ENCODE measurements at places on chromosomes 5 and 9. TPM values are rescaled to one million over a fixed set of nuclear protein-coding genes. Genes with fewer than 3 reads are reported as not detected.
A peak's percentile ranks its signal among the peaks of the same experiment; 100 is the strongest.

- peak; percentile 84 for DNase-seq
- H3K27ac ChIP-seq = peak overlapping the region; percentile 96
- H3K4me1 ChIP-seq = peaks cover 18% of the 10 kb centered on the region
Observed at GRCh38 chr5:98774192-98775033, 950 bp downstream of the RGMB start.

DNA sequence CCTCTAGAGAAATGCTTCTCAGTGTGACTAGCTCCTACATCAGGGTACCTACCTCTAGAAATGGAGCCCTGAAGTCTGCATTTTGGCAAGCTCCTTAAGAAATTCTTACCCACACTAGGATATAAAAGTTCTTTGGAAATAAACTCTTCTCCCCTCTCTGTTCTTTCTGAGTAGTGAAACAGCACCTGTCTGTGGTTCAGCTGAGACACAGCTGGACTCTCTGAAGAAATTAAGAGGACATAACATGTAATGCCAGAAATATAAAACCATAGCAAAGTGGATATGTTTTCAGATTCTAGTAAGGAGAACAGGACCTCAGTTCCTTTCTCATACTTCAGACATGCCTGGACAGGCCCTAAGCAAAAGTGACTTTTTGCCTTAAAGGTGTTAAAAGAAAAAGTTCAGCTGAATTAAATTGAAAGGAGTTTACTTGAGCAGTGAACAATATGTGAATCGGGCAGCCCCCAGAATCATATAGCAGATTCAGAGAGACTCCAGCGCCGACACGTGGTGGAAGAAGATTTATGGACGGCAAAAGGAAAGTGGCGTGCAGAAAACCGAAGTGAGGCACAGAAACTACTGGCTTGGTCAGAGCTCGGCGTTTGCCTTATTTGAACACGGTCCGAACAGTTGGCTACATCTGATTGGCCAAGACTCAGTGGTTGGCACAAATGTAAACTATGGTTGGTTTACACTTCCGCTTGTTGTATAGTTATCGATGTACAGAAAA, 64.5 kb downstream of the PRKACG start:
- no peak for DNase-seq
- no peaks in the 10 kb centered on the region for H3K27me3 ChIP-seq
- H3K4me1 ChIP-seq = no peaks in the 10 kb centered on the region
- H3K4me3 ChIP-seq = no peak overlapping the region
- no peak overlapping the region for H3K27ac ChIP-seq

PRELID2 gene
- total RNA-seq = 7.1 TPM

GRCh38 chr5:66742083-66742895, 146.1 kb downstream of the MAST4 start:
- no peaks in the 10 kb centered on the region for H3K36me3 ChIP-seq
- DNase-seq = no peak
- H3K4me3 ChIP-seq = no peak overlapping the region
- no peak overlapping the region for H3K27ac ChIP-seq
- no peaks in the 10 kb centered on the region for H3K27me3 ChIP-seq

GRCh38 chr5:150570333-150570732, 62.4 kb downstream of the NDST1 start:
- H3K27ac ChIP-seq = no peak overlapping the region
- peak; percentile 45 for DNase-seq
- no peaks in the 10 kb centered on the region for H3K4me1 ChIP-seq

- H3K36me3 ChIP-seq = no peaks in the 10 kb centered on the region
- H3K27ac ChIP-seq = no peak overlapping the region
- DNase-seq = no peak
- no peaks in the 10 kb centered on the region for H3K27me3 ChIP-seq
- no peaks in the 10 kb centered on the region for H3K4me1 ChIP-seq
Observed at GRCh38 chr5:98721231-98721928, 52.1 kb upstream of the RGMB start.

HARS2 gene
- total RNA-seq = 18.2 TPM

MELK gene
- 1.2 TPM for total RNA-seq

SLC6A3 gene
- total RNA-seq = not detected

RASEF gene
- 1.1 TPM for total RNA-seq

SLCO4C1 gene
- not detected for total RNA-seq

GRCh38 chr9:93209097-93209496, 25.2 kb downstream of the WNK2 start:
- DNase-seq = no peak
- H3K4me1 ChIP-seq = peaks cover 55% of the 10 kb centered on the region
- H3K36me3 ChIP-seq = no peaks in the 10 kb centered on the region

GRCh38 chr5:116668390-116668789, 93.8 kb upstream of the SEMA6A start:
- H3K4me1 ChIP-seq = no peaks in the 10 kb centered on the region
- H3K36me3 ChIP-seq = no peaks in the 10 kb centered on the region
- no peak overlapping the region for H3K4me3 ChIP-seq
- no peaks in the 10 kb centered on the region for H3K27me3 ChIP-seq

GNA14 gene
- total RNA-seq = 5.1 TPM

DNA sequence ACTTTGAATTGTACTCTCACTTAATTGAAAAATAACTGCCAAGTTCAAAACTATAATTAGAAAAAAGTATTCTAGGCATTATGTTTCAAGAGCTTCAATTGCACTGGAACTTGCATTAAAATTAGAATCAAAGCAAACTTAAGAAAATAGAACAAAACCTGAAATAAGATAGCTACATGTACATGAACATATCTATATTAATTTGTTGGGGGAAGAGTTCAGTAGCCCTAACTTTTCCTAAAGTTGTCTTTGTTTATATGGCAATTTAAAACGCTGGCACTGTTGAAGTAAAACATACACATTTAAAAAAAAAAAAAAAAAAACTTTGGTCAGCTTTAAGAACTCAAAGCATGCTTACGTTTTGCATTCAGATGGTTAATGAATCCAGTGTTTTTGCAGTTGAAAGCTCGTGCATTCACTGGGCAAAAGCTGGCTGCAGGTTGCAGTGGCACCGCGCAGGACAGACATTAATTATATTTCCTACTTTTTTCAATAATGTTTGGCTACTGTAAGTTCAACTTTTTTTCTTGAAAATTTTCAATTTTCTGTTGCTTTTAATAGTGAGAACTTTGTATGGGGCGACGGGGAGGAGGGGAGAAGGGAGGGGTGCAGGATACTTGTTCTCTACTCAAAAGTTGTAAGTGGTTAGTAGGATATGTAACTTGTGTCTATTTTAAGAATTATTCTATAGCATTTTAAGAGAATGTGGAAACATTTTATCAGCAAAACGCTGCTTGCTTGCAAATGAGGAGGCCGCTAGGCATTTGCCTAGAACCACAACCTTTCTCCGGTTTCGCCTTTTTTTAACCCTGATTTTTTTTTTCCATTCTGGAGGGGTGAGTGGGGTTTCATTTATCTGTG, 3.9 kb downstream of the NR2F1 start:
- no peak for DNase-seq
- H3K36me3 ChIP-seq = no peaks in the 10 kb centered on the region
- H3K27me3 ChIP-seq = peaks cover 64% of the 10 kb centered on the region
- H3K4me1 ChIP-seq = peaks cover 19% of the 10 kb centered on the region
- no peak overlapping the region for H3K27ac ChIP-seq
- peak overlapping the region; percentile 62 for H3K4me3 ChIP-seq

GRCh38 chr5:150411245-150411979, 1.3 kb downstream of the CD74 start:
- H3K4me1 ChIP-seq = peaks cover 7% of the 10 kb centered on the region
- H3K27me3 ChIP-seq = no peaks in the 10 kb centered on the region
- no peaks in the 10 kb centered on the region for H3K36me3 ChIP-seq
- DNase-seq = no peak

DNA sequence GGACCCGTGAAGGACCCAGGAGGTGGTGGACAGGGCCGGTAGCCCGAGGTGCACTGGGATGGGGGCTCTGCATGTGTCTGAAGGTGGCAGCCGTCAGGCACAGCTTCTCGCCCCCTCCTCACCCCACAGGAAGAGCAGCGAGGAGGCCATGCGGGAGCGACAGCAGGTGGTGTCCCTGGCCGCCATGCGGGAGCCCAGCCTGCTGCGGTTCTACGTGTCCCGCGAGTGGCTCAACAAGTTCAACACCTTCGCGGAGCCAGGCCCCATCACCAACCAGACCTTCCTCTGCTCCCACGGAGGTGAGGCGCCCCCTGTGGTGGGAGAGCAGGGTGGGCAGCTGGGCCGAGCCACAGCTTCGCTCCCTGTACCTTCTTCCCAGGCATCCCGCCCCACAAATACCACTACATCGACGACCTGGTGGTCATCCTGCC, 39.9 kb downstream of the USP20 start:
- no peak overlapping the region for H3K27ac ChIP-seq
- peaks cover under 1% of the 10 kb centered on the region for H3K36me3 ChIP-seq
- H3K4me3 ChIP-seq = no peak overlapping the region
- H3K4me1 ChIP-seq = peaks cover 4% of the 10 kb centered on the region

GRCh38 chr5:66134407-66134861, 9.7 kb upstream of the SREK1 start:
- no peak overlapping the region for H3K4me3 ChIP-seq
- no peak for DNase-seq
- H3K4me1 ChIP-seq = no peaks in the 10 kb centered on the region
- H3K36me3 ChIP-seq = no peaks in the 10 kb centered on the region
- no peaks in the 10 kb centered on the region for H3K27me3 ChIP-seq

PRUNE2 gene
- total RNA-seq = 440 TPM

FST gene
- 6.1 TPM for total RNA-seq

MYORG gene
- total RNA-seq = 18.5 TPM

OLFM1 gene
- total RNA-seq = 19.3 TPM

ASPN gene
- 23.9 TPM for total RNA-seq

GRCh38 chr5:103066326-103066725, 53.6 kb downstream of the GIN1 start:
- no peak overlapping the region for H3K4me3 ChIP-seq
- H3K36me3 ChIP-seq = no peaks in the 10 kb centered on the region
- no peak for DNase-seq
- H3K4me1 ChIP-seq = no peaks in the 10 kb centered on the region
- no peak overlapping the region for H3K27ac ChIP-seq

- no peaks in the 10 kb centered on the region for H3K4me1 ChIP-seq
- no peak for DNase-seq
- H3K27ac ChIP-seq = no peak overlapping the region
- no peaks in the 10 kb centered on the region for H3K36me3 ChIP-seq
Observed at GRCh38 chr9:38075272-38075671, 6.2 kb upstream of the SHB start.

DNA sequence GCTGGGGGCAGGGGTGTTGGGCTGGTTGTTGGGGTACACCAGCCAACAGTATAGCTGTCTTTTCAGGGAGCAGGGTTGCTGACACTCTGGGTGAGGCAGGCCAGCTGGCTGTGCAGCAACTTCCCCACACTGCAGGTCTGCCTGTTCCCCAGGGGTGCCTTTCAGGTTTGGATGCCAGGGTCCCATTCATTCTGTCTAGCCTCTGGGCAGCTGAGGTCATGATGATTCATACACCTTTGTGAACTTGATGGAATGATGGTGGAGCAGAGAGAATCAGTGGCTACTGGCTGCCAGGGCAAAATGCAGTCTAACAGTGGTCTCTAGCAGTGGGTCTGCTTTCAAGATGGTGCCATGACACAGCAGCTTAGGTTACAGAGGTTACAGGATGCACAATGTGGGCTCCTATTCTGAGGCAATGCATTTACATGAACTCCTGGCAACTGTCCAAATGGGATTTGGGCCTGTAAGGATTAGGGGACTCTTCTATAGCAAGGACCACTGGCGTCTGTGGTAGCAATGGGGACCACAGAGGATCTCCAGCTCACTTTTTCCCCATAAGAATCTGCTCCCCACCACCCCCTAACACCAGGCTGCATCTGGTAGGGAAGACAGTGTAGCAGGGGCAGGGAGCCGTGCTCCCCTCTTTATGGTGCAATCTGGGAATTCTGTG, 103.7 kb downstream of the FEM1C start:
- no peak overlapping the region for H3K4me3 ChIP-seq
- H3K36me3 ChIP-seq = no peaks in the 10 kb centered on the region
- no peak for DNase-seq

LVRN gene
- total RNA-seq = 3.0 TPM

ZNF354C gene
- total RNA-seq = 10.0 TPM

- no peaks in the 10 kb centered on the region for H3K36me3 ChIP-seq
- no peak overlapping the region for H3K27ac ChIP-seq
- H3K4me3 ChIP-seq = no peak overlapping the region
- no peaks in the 10 kb centered on the region for H3K27me3 ChIP-seq
- peaks cover 44% of the 10 kb centered on the region for H3K4me1 ChIP-seq
Observed at GRCh38 chr5:78512435-78512834, 136.1 kb downstream of the LHFPL2 start.

DNA sequence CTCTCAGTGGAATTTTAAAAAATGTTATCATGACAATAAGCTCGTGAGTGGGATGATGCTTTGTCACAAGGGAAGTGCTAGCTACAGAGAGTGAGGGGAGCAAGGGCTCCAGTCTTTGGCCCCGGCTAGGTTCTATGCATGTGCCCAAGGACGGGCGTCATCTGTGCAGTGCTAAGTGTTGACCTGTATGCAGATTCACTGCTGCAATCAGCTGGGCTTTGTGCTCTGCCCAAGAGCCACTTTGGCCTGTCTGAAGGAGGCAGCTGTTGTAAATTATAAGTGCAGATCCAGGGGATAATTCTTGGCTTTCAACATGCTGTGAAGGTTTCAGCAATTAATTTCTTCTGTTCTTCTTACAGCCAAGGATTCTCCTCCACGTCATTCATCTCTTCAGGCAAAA, 268.6 kb downstream of the PSAT1 start:
- H3K36me3 ChIP-seq = no peaks in the 10 kb centered on the region
- H3K27ac ChIP-seq = no peak overlapping the region
- no peak for DNase-seq
- no peaks in the 10 kb centered on the region for H3K27me3 ChIP-seq
- no peak overlapping the region for H3K4me3 ChIP-seq

LURAP1L gene
- total RNA-seq = 25.8 TPM

DNA sequence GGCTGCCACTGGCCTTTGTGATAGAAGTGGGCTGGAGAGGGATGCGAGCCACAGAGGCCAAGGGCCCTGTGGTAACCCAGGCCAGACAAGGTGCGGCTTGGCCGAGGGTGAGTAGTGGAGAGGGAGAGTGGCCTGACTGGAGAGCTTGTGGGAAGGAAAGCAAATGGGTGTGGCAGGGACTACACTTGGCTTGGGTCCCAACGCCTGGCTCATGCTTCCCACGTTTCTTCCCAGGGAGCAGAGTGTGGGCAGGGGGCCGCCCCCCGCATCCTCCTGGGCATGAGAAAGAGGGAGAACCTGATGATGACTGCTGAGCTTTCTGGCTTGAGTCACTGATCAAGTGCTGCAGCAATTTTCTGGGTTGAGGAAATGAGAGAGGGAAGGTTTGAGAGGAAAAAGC, 95.7 kb downstream of the ANKH start:
- H3K27ac ChIP-seq = no peak overlapping the region
- no peak for DNase-seq
- H3K27me3 ChIP-seq = no peaks in the 10 kb centered on the region
- no peak overlapping the region for H3K4me3 ChIP-seq
- no peaks in the 10 kb centered on the region for H3K36me3 ChIP-seq

- DNase-seq = no peak
- H3K27me3 ChIP-seq = no peaks in the 10 kb centered on the region
- H3K27ac ChIP-seq = no peak overlapping the region
- H3K4me3 ChIP-seq = no peak overlapping the region
- H3K4me1 ChIP-seq = peaks cover 4% of the 10 kb centered on the region
- H3K36me3 ChIP-seq = peaks cover 57% of the 10 kb centered on the region
Observed at GRCh38 chr5:179599566-179599965, 23.9 kb downstream of the HNRNPH1 start.

- no peaks in the 10 kb centered on the region for H3K4me1 ChIP-seq
- no peaks in the 10 kb centered on the region for H3K27me3 ChIP-seq
- no peak for DNase-seq
- H3K36me3 ChIP-seq = no peaks in the 10 kb centered on the region
Observed at GRCh38 chr5:80904533-80905187, 55.5 kb upstream of the RASGRF2 start.

PCDHB16 gene
- 6.3 TPM for total RNA-seq

- no peaks in the 10 kb centered on the region for H3K4me1 ChIP-seq
- H3K27ac ChIP-seq = no peak overlapping the region
- H3K27me3 ChIP-seq = no peaks in the 10 kb centered on the region
- no peak overlapping the region for H3K4me3 ChIP-seq
Observed at GRCh38 chr5:125229556-125229955, 483.1 kb upstream of the ZNF608 start.

DAB2 gene
- 74.1 TPM for total RNA-seq

CNTLN gene
- 12.1 TPM for total RNA-seq
